ENCODE measurements at places on chromosomes 2 and 18. TPM values are rescaled to one million over a fixed set of nuclear protein-coding genes. Genes with fewer than 3 reads are reported as not detected.

The MFSD6 gene
- total RNA-seq = 44.6 TPM

The ZSWIM2 gene
- not detected for total RNA-seq

The DCTN1 gene
- 87.2 TPM for total RNA-seq

The CDH2 gene
- total RNA-seq = 0.07 TPM

GRCh38 chr2:55986700-55987440 is 63.3 kb upstream of the EFEMP1 start:
- H3K27me3 ChIP-seq = peaks cover 2% of the 10 kb centered on the region
- no peaks in the 10 kb centered on the region for H3K36me3 ChIP-seq
- H3K4me1 ChIP-seq = no peaks in the 10 kb centered on the region
- DNase-seq = no peak

- DNase-seq = no peak
- H3K4me1 ChIP-seq = no peaks in the 10 kb centered on the region
- peaks cover 1% of the 10 kb centered on the region for H3K27me3 ChIP-seq
- no peak overlapping the region for H3K4me3 ChIP-seq
These were observed 32.5 kb downstream of the SNED1 start for GRCh38 chr2:241030883-241031282.

GRCh38 chr18:2515171-2515787 is 56.0 kb downstream of the METTL4 start:
- peaks cover 9% of the 10 kb centered on the region for H3K27me3 ChIP-seq
- H3K27ac ChIP-seq = no peak overlapping the region
- no peaks in the 10 kb centered on the region for H3K36me3 ChIP-seq
- H3K4me3 ChIP-seq = no peak overlapping the region

DNA sequence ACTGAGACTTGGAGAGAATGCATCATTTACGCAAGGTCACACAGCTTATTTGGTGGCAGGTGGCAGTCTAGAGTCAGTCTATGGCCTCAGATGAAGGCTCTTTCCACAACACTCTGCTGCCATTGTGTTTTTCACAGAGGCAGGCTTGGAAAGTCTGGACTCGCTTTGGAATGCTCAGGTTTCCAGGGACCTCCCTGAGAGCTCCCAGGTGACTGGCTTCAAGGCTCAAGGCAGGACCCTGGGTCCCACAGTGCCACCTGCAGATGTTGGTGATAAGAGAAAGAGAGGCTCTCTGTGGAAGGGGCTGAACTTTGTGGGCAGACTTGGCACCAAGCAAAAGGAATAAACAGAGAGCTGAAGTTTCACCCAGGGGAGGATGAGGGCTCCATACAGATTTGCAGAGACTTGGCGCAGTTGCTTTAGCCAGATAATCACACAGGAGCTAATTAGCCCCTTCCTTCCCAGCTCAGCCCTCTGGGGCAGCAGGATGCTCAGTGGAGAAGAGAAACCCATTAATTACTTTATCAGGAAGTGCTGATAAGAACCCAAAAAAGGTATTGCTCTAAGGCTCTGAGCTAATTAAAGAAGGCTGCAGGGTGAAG is 103.5 kb downstream of the LBH start:
- peaks cover 85% of the 10 kb centered on the region for H3K4me1 ChIP-seq
- H3K27me3 ChIP-seq = no peaks in the 10 kb centered on the region
- peak overlapping the region; percentile 68 for H3K4me3 ChIP-seq
- no peak for DNase-seq
- peak overlapping the region; percentile 94 for H3K27ac ChIP-seq
- H3K36me3 ChIP-seq = peaks cover 6% of the 10 kb centered on the region

GRCh38 chr2:204364860-204365535 is 180.3 kb upstream of the PARD3B start:
- no peak overlapping the region for H3K4me3 ChIP-seq
- no peak for DNase-seq
- H3K27me3 ChIP-seq = peaks cover 14% of the 10 kb centered on the region

GRCh38 chr18:80042785-80043184 is 8.6 kb downstream of the RBFA start:
- H3K4me1 ChIP-seq = peaks cover 3% of the 10 kb centered on the region
- H3K4me3 ChIP-seq = no peak overlapping the region
- H3K27me3 ChIP-seq = no peaks in the 10 kb centered on the region

- DNase-seq = peak; percentile 78
- peaks cover 12% of the 10 kb centered on the region for H3K27me3 ChIP-seq
- H3K4me1 ChIP-seq = no peaks in the 10 kb centered on the region
These were observed 103.3 kb downstream of the MDH1 start for GRCh38 chr2:63692002-63692606.

DNA sequence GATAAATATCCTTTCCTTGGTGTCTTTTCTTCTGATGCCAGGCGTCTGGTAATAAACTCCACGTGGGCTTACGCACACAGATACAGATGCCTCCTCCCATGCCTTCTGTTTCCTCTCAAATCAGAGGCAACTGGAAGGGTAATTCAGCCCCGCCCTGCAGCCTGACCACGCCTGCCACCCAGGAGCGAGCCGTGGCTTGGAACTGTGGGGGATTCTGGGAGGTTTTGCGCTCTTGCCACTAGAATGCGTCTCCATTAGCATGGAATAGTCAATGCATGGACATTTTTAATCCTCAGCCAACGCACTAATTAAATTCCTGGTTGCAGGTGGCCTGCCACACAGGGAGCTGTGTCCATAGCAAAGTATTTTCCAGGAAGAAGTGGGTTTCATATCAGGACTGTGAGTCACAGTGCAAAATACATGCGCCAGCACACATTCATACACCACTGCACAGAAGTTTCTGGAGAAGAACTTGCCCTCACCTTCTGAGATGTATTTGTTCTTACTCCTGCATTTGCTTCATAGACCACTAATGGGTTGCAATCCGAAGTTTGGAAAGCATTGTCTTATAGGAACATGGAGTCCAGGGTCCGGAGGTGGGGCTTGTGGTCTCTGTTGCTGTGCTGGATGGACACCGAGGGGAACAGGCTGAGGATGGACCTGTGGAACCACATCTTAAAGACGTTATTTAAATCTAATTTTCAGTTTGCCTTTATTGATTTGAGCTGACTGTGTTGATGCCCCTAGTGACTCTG is 151.4 kb downstream of the LDLRAD4 start:
- H3K27ac ChIP-seq = peak overlapping the region; percentile 8
- no peaks in the 10 kb centered on the region for H3K27me3 ChIP-seq
- H3K36me3 ChIP-seq = no peaks in the 10 kb centered on the region

DNA sequence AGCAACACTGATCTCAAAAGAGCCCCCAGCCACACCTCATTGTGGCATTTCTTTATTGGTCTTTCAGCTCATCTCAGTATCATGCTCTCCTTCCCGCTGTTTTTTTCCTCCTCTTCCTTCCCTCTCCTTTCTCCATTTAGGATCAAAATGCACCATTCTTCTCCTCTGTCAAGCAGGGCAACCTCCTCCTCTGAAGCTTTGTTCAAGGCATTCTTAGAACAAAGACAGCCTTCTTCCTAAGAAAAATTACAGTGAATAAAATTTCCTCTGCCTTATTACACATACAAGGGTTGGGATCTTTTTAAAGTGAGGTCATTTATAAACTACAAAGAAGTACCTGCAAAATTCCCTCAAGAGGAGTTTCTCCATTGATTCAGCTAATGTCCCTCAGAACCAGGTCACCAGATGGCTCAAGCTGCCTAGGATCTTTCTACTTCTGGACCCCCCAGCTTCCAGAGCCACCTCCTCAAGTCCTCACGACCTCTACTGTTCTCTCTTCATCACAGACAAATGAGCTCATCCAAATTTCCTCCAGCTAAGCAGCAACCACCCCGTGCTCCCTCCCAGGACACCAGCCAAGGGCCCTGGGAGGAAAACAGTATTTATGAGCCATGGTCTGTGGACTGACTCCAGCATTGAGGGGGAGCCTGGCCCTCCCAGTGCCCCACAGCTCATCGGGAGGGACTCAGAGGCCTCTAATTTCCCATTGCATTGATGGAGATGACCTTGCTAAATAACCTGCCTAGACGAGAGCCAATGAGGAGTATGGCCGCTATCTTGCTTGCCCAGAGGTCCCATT is 18.0 kb downstream of the SFXN5 start:
- H3K27me3 ChIP-seq = no peaks in the 10 kb centered on the region
- H3K36me3 ChIP-seq = peaks cover 4% of the 10 kb centered on the region
- no peak for DNase-seq
- H3K4me1 ChIP-seq = no peaks in the 10 kb centered on the region

All from activated CD4-positive, alpha-beta T cell treated with anti-CD3 and anti-CD28 coated beads, Interleukin-2, amount 10 ng/mL, durations not matched to agents 24 days and 14 days (primary cell).